ENCODE measurements at places on chromosomes 2 and 18. TPM values are rescaled to one million over a fixed set of nuclear protein-coding genes. Genes with fewer than 3 reads are reported as not detected.

The B4GALT6 gene
- total RNA-seq: 4.7 TPM

The IL18RAP gene
- not detected for total RNA-seq

The KCMF1 gene
- 52.4 TPM for total RNA-seq

The ST8SIA3 gene
- total RNA-seq: not detected

The RBKS gene
- 1.0 TPM for total RNA-seq

The ACMSD gene
- not detected for total RNA-seq

The ATG16L1 gene
- 24.0 TPM for total RNA-seq

The RNU2-63P gene
- under 0.01 TPM for total RNA-seq

The STON1 gene
- total RNA-seq: 2.9 TPM

The TDRD15 gene
- not detected for total RNA-seq

The ARHGAP15 gene
- not detected for total RNA-seq

The ZNF236 gene
- total RNA-seq: 6.2 TPM

The AOX1 gene
- 21.0 TPM for total RNA-seq

The IGFBP5 gene
- total RNA-seq: 0.33 TPM

The SIGLEC15 gene
- total RNA-seq: 1.7 TPM

The WNT10A gene
- total RNA-seq: not detected

The ACKR3 gene
- 0.93 TPM for total RNA-seq

The HOXD11 gene
- 0.10 TPM for total RNA-seq

The SMPD4 gene
- total RNA-seq: 61.7 TPM

The DNER gene
- 2.6 TPM for total RNA-seq

The DSG2 gene
- 1.3 TPM for total RNA-seq

The C2orf80 gene
- total RNA-seq: not detected

The NFATC1 gene
- total RNA-seq: 11.2 TPM

The TEKT4 gene
- not detected for total RNA-seq

Data from mammary microvascular endothelial cell (primary cell).